Cardiac septum (tissue), 1 donor: ENCODE measurements at places on chromosomes 1 and 21.

DNA sequence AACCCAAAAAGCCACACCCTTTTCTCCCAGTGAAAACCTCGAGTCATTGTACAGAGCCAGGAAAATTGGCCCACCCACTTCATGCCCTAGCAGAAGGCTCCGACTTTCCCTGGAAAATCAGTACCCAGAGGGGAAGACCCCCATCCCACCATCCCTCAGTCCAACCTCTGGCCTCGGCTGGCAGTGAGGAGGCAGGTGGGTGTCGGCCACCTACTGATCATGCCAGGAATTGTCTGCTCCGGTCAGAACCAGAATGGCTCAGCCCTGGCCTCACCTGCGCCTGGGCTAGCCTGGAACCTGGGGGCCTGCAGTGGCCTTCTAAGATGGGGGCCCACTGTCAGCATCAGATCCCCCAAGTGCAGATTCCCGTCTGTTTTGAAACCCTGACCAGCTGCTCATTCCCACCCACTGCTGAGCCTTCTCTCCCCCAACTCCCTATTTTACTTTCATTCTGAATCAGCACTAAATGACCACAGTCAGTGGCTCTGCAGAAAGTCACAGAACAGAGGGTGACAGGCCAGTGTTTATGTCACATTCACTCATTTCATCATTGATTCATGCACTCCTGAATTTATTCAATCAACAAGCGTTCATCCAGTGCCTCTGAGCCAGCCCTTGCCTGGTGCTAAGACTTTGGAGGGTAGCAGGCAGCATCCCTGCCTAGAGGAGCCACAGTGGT lies 3.0 kb upstream of the S100A9 start:
- DNase-seq: no peak

- DNase-seq: no peak
These were observed 13.3 kb downstream of the FCRL1 start for GRCh38 chr1:157806431-157807149.

- DNase-seq: no peak
These were observed 2154.7 kb downstream of the MRPL39 start for GRCh38 chr21:23452384-23453083.

DNA sequence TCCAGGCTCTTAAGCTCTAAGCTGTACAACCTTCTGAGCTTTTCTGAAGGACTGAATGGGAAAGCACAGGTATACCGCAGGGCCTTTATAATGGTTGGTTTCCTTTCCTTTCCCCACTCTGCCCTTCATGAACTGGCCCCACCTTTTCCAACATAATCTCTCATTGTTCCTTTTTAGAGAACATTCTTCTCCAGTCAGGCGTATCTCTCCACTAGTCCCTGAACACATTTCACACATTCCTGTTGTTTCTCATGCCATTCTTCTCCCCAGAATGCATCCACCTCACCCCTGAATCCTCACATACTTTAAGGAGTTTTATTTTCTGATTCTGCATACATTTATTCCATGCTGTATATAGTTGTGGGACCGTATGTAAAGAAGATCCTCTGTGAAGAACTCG lies 41.3 kb downstream of the PGM1 start:
- no peak for DNase-seq

DNA sequence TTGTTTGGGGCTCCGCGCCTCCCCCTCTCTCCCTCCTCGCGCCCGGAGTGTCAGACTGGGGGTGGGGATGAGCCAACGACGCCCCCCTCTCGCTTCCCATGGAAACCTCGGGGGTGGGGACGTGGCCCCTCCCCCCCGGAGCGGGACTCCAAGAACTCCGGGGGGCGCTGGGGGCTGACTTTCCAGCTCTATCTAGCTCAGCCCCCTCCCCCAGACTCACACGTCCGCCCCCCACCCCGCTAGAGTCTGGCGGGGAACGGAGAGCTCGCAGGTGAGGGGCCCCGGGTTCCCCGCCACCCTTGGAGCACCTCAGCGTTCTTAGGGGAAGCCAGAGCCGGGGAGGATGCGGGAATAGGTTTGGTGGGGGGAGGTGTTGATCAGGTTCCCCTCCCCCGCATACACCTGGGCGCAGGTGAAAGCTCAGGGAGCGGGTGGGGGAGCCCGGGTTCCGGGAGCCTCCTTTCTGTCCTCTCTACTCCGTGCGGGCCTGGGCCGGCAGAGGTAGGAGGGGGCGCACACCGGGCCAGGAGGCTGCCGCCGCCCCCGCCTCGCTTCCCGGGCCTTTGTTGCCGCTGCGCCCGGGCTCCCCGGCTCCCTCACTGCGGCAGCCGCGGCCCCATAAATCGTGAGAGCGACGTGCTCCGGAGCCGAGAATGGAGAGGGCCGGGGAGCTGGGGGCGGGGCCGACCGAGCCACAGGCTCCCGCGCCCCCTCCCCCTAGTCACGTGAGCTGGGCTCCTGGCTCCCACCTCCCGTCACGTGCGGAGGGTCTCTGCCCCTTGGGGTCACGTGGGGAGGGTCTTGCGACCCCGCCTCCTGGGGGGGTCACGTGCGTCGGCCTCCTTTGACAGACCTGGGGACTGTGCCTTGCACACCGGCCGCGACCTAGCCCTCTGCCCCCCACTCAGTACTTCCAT lies 1.9 kb downstream of the EFNA3 start:
- no peak for DNase-seq

GRCh38 chr1:22465015-22465565 lies 13.4 kb downstream of the ZBTB40 start:
- no peak for DNase-seq

- DNase-seq: no peak
These were observed 10.1 kb upstream of the DISP3 start for GRCh38 chr1:11468878-11469277.
